Cardiac muscle cell (in vitro differentiated cells and primary cell): ENCODE measurements at places on chromosomes 2 and 18. TPM values are rescaled to one million over a fixed set of nuclear protein-coding genes. Genes with fewer than 3 reads are reported as not detected.

The MC4R gene
- 1.1 and 2.5 TPM in 2 replicates for polyA plus RNA-seq

The SLC39A6 gene
- 22.7 and 33.7 TPM in 2 replicates for polyA plus RNA-seq

The GMCL1 gene
- polyA plus RNA-seq, result 13.2 and 22.8 TPM in 2 replicates

The CFAP221 gene
- polyA plus RNA-seq, result 13.6 and 20.1 TPM in 2 replicates

The KIF5C gene
- 0.82 and 3.2 TPM in 2 replicates for polyA plus RNA-seq

The UNC80 gene
- polyA plus RNA-seq, result 0.07 and 0.39 TPM in 2 replicates

The POMC gene
- polyA plus RNA-seq, result 2.0 TPM in 1 of 2 replicates, not detected in the other

The FSIP2 gene
- polyA plus RNA-seq, result 3.4 and 6.4 TPM in 2 replicates

The PRKAG3 gene
- polyA plus RNA-seq, result 0.12 and 0.17 TPM in 2 replicates

The NOSTRIN gene
- 2.9 and 3.6 TPM in 2 replicates for polyA plus RNA-seq

The TUBA3E gene
- 0.70 TPM in 1 of 2 replicates, not detected in the other for polyA plus RNA-seq

The CMPK2 gene
- polyA plus RNA-seq, result 0.61 and 2.4 TPM in 2 replicates

The SDC1 gene
- polyA plus RNA-seq, result 12.9 and 14.0 TPM in 2 replicates

The SPDYA gene
- polyA plus RNA-seq, result 1.3 and 2.1 TPM in 2 replicates

The MTLN gene
- 75.7 and 79.6 TPM in 2 replicates for polyA plus RNA-seq

The FAM237A gene
- polyA plus RNA-seq, result not detected in 2 replicates

The DYNC2LI1 gene
- polyA plus RNA-seq, result 44.7 and 64.9 TPM in 2 replicates

The ARHGAP15 gene
- polyA plus RNA-seq, result not detected in 2 replicates

The RFX8 gene
- not detected in 2 replicates for polyA plus RNA-seq

The CHAC2 gene
- polyA plus RNA-seq, result 3.7 and 4.1 TPM in 2 replicates

The SH3RF3 gene
- 1.2 TPM in 2 replicates for polyA plus RNA-seq

The CDKL4 gene
- not detected in 2 replicates for polyA plus RNA-seq

The UGT1A4 gene
- not detected in 2 replicates for polyA plus RNA-seq

The DAW1 gene
- polyA plus RNA-seq, result 0.59 TPM in 1 of 2 replicates, not detected in the other

The COL4A3 gene
- 0.20 and 0.29 TPM in 2 replicates for polyA plus RNA-seq

The TLX2 gene
- polyA plus RNA-seq, result not detected in 2 replicates

The KCNS3 gene
- polyA plus RNA-seq, result 3.7 and 9.0 TPM in 2 replicates

The CDK15 gene
- polyA plus RNA-seq, result not detected in 2 replicates

The CCDC102B gene
- polyA plus RNA-seq, result 6.1 and 8.9 TPM in 2 replicates

The PCARE gene
- 0.34 TPM in 1 of 2 replicates, not detected in the other for polyA plus RNA-seq

The ZNF397 gene
- polyA plus RNA-seq, result 8.8 and 10.2 TPM in 2 replicates

The LONRF2 gene
- 0.36 and 1.3 TPM in 2 replicates for polyA plus RNA-seq

The FSHR gene
- 0.82 and 2.2 TPM in 2 replicates for polyA plus RNA-seq
